Cortex of kidney (tissue), 1 donor: ENCODE measurements at places on chromosomes 3 and 15.

DNA sequence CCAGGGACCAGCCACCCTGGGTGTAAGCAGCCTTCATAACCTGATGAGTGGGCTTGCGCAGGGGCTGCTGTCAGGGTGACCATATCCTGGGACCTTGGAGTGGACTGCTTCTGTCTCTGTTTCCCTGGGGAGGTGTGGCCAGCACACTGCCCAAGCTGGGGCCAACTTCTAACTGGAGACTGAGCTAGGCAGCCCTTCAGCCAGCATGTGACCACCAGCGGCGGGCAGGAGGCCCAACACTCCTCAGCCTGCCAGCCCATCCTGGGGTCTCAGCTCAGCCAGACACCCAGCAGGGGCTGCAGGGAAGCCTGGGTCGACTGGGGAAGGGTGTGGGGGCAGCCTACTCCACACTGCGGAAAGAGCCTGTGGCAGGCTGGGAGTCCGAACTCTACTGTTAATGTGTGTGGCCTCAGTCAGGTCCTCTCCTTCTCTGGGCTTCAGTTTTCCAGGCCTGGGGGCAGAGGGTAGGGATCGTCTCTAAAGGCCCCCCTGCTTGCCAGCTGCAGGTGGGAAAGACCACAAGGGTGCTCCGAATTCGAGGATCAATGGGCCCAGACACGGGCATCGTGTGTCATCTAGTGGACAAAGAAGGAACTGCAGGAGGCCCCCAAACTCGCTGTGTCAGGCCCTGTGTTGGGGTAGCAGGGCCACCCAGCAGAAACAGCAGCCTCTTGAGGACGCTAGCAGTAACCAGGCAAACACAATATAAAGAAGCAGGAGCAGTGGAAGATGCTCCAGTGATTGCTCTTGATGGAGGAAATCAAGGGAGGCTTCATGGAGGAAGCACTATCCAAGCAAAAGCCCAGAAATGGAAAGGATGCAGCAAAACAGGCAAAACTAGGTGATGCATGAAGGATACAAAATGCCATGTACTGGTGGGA is 2.0 kb upstream of the SEMA3G start:
- no peak for DNase-seq

DNA sequence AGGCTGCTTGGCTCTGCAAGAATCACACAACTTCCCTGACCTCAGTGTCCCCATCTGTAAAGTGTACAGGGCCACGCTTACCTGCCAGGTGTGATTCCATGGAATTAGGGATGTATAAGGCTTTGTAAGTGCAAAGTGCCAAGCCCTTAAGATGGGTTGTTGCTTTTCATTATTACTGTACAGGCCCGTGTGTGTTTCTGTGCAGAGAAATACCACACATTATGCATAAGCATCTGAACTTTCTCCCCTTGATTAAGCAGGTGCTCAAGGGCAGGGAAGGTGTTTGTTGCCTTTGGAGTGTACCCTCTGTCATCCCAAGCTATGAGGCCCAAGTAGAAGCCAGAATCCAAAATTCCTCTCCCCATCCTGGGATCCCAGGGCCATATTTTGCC is 13.6 kb upstream of the HRH1 start:
- no peak for DNase-seq

GRCh38 chr3:24323272-24323671 is 171.4 kb downstream of the THRB start:
- no peak for DNase-seq

- DNase-seq = no peak
Observed at GRCh38 chr3:136078421-136079364, 113.2 kb downstream of the PPP2R3A start.

- no peak for DNase-seq
Observed at GRCh38 chr3:66795365-66795764, 202.7 kb upstream of the KBTBD8 start.

- DNase-seq = no peak
Observed at GRCh38 chr3:55434789-55435188, 52.3 kb downstream of the WNT5A start.

DNA sequence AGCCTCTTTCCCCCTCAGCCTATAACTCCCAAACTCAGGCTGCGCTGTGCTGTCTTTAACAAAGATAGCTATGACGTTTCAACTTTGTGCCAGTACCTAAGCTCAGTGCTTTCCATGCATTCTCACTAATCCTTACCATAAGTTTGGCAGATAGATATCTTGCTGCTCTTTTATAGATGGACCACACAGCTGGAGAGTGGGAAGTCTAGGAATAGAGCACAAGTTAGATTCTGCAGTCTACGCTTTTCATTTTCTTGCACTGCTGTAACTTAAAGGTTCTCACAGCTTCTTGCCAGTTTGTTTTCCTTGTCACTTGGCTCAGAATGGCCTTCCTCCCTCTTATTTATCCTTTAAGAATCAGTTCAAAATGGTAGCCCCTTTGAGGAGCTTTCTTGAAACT is 468.8 kb downstream of the CNTN4 start:
- DNase-seq = no peak

GRCh38 chr3:196177567-196177966 is 33.6 kb downstream of the ZDHHC19 start:
- DNase-seq = no peak

DNA sequence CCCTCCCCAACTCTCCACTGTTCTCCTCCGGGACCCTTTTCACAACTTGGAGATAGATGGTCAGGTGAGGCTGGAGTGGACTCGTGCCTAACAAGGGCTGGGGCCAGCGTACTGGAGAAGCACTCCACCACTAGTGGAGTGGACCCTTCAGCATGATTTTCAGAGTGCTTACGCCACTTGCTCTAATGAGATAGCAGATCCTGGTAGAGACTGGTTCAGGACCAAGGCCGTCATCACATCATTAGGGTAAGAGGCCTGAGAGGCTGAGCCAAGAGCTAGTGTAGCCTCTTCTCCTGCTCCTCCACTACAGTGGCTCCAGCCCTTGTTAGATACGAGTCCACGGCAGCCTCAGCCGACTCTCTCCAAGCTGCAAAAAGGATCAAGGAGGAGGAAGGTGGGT is 66.9 kb upstream of the NTRK3 start:
- no peak for DNase-seq

DNA sequence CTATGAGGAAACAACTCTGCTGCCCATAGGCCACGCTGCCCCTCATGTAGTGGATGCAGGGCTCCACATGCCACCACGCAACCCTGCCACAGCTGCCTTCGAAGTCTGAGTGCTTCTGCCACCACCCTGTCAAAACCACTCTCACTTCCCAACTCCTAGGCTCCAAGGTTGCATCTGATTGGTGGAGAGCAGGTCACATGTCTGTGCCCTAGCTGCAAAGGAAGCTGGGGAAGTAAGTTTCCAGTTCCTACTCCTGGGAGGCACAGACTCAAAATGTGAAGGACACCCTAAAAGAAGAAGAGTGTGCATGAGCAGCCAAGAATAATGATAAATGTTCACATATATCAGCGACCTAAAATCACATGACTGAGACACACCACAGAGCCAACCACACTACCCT is 31.9 kb upstream of the TICRR start:
- DNase-seq = no peak

DNA sequence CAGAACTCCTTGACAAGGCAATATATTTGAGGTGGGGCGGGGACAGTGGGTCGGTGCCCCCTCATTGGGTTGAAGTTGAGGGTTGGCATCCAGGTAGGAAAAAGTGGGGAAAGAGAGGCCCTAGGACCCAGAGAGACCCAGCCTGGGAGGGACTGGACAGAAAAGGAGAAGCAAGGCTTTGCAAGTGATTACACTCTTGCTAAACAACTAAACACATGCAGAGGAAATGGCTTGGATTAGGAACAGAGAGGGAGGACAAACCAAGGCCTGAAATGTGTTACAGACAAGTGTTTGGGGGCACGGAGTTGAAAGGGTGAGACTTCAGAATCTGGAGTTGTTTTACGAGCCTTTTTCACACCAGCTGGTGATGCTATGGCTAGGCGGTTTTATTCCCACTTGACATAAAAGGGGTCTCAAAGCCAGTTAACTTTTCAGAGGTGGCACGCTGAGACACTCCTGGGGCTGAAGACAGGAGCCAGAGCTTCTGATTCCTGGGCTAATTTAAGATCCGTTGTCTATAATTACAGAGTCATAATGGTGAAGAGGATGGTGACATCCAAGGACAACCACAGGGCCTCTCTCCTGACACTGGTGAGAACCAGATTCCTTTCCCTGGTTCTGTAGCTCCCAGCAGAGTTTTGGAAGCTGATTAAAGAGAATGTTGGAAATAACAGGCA is 7.7 kb upstream of the KCTD6 start:
- DNase-seq = no peak

DNA sequence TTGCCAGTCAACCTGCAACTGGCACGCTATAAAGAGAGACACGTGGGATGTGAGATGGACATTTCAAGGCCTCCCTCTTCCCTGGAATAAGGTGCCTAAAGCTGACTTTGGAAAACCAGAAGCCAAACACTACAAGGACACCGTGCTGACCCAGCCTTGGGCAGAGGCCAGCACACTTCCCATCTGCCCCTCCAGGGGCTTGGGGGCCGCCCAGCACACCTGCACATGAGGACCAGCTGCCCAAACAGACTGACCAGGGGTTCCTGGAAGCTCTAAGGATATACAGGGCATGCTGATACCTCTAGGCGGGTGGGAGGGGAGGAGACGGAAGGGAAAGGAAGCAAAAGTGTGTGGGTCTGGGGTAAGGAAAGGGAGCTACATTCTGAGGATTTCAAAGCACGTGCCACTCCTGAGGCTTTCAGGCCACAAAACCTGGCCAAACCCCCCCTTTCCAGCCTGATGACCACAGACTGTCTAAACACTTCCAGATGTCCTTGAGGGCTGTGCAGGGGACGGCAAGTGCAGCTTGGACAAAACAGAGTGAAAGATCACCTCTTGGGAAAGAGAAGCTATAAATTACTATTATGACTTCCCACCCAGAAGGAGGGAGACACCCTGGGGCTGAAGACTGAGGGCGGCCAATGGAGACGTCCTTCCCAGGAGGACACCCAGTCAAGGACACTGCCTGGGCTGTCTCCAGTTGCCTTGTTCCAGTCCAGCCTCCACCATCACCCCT is 57.9 kb downstream of the ADCY5 start:
- DNase-seq = no peak

DNA sequence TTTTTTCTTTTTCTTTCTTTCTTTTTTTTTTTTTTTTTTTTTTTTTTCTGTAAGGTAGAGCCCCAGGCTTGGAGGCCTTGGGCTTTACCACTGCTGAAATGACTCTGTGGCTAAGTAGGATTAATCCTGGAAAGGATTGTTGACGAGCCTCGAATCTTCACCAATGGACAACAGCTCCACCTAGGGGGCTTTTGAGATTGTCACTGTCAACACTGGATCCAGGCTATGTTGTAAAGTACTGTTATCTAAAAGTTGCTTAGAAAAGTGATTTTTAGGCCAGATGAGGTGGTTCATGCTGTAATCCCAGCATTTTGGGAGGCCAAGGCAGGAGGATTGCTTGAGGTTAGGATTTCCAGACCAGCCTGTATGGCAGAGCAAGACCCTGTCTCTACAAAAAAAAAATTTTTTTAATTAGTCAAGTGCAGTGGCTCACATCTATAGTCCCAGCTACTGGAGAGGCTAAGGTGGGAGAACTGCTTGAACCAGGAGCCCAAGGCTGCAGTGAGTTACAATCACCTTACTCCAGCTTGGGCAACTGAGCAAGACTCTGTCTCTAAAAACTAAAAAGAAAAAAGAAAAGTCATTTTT is 41.6 kb downstream of the KLHL18 start:
- DNase-seq = no peak

DNA sequence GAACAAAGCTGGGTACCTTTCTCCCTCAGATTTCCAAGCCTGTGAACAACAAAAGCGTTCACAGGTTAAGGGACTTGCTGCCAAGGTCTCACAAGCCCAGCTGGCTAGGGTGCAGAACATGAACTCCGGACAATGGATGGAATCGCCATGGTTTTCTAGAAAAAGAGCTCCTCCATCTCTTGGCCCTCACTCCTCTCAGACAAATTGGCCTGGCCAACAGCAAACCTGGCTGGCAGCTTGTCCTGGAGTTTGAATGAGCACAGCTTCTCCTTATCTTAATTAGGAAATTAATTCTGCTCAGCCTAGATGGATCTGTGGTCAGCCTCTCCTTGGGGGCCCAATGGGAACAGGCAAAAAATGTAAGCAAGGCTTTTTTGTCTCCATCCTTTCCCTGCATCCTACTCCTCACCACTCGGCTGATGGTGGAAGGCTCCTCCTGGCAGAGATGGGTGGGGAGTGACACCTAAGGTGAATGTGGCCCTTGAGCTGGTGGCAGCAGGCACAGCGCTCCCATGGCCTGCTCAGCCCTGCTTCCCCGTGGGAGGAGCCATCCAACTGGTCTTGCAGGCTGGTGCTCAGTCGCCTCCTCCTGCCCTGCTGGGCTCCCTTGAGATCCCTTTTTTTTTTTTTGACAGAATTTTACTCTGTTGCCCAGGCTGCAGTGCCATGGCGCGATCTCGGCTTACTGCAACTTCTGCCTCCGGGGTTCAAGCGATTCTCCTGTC is 5.8 kb downstream of the KLHL25 start:
- DNase-seq = no peak

DNA sequence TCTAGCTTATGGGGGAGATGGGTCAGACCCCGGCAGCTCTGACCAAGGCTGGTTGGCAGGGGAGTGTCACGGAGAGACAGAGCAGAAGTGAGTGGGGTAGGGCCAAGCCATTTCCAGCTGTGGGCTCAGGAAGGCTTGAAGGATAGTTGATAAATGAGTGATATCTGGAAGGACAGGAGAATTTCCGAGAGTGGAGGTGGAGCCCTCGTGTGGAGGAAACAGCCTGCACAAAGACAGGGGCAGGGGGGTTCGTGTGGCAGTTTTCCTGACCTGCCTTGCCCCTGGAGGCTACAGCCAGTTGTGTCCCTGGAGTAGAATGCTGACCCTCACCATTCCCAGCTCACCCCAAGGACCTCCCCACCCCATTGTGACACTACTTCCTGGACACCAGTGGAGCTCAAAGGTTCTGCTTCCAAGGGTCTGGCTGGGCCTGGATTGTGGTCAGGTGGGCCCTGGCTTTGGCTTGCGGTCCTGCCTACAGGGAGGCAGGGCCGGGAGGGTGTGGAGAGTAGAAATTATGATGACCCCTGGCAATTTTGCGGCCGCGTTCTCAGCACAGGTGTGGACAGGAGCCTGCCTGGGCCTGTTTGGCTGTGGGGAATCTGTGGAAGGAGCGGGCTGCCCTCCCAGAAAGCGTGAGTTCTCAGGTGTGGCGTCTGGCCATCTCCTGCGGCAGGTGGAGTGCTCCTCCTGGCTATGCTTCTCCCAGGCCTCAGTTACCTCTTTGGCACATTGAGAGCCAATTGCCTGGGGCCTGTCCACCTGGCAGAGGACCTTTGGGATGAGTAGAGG is at the start of gene SLC22A14:
SLC22A14 (plus strand) TSS at position 400 of the 792 bp plus-strand sequence. CDS start 23,733 bp downstream, outside the sequence.
- no peak for DNase-seq

- DNase-seq = no peak
Observed at GRCh38 chr3:158744567-158745288, 12.5 kb upstream of the RARRES1 start.

DNA sequence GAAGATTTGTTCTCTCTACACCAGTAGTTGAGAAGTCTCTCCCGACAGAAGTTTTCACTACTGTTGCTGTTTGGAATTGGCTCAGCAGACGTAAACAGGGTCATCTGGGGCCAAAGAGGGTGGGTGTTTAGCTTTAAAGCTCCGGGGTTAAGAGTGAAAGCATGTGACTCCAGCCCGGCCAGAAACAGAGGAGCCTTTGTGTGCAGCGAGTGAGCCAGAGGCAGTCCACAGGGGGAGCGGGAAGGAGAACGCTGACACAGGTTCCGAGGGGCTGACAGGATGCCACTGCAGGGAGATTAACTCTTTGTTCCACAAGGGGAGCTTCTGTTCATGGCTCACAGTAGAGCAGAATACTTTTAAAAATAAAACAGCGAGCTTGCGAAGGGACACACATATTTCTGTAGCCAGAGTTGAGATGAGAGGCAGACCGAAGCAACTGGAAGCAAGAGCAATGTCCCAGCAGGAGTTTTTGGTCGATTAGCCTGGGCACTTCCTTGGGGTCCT is 26.9 kb downstream of the BMF start:
- DNase-seq = no peak
